COLO829 (cell line): ENCODE measurements at places on chromosomes 4 and X.

- no peak for DNase-seq
Observed at GRCh38 chr4:37748485-37748884, 62.3 kb upstream of the RELL1 start.

DNA sequence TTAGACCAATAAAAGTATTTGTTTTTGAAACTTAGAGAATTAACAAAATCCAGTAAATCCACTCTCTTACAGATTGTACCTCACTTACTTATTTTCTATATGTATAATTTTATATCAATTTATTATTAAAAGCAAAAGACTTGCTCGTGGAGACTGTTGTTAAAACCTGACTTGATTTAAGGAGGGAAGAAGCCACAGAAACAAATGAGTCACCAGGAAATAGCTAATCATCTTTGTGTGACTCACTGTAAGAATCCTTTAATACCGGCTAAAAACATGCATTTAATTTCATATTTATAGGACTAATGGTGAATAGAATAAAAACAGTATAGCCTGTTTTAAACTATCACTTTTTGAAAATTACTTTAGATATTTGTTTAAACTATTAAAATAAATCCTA is 29.9 kb upstream of the UBE2NL start:
- DNase-seq, result peak; percentile 44

GRCh38 chr4:185883591-185883990 is 71.6 kb upstream of the SORBS2 start:
- no peak for DNase-seq

DNA sequence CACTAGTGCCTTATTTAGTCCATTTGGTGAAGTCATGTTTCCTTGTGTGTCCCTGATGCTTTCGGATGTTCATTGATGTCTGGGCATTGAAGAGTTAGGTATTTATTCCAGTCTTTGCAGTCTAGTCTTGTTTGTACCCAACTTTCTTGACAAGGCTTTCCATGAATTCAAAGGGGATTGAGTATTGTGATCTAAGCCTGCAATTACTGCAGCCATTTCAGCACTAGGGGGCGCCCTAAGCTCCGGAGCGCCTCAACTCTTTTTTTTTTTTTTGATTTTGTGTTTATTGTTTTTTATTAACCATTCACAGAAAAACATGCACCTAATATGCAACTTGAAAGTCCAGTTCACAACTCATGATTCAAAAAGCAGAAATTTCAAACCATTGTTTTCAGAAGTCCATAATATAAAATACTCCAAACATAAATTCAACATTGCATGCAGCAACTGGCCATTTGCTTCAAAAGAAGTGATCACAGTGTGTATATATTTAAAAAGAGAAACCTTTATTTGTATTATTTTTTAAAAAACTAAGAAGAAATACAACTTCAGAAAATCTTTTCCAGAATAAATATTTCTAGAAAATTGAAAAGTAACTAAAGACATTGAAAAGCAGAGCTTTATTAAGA is 59.2 kb downstream of the PTPN13 start:
- peak; percentile 6 for DNase-seq

- DNase-seq, result no peak
Observed at GRCh38 chr4:66956852-66957251, 588.5 kb downstream of the CENPC start.

DNA sequence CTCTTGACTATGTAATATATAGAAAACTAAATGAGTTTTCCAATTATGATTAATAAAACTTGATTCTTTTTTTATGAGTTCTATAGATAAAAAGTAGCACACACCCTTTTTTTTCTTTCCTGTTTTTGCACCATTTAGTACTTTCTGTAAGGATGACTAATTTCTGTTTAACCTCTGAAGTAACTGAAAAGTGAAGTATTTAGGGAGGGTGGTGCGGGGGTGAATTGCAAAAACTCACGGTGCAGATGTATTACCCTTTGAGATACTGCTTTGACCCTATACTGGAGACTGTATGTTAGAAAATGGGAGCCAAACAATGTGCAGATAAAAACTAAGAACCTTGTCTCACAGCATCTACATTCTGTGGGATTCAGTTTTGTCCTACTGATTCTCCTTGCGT is 471.6 kb downstream of the DTHD1 start:
- no peak for DNase-seq

DNA sequence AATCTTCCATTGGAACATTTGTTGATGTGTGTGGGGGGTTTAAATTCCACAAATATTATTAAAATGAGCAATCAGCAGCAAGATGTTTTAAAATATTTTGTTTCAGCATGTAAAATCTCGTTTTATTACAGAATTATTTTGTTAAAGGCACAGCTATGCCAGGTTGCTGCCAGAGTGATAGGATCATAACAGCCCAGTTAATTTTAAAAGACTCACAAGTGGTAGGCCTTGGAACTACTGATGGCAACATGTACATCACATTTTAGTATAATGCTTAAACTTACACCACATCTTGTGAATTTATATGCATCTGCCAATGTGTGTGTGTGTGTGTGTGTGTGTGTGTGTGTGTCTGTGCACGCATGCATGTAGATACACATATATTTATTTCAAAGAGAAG is 97.8 kb upstream of the SPRY1 start:
- no peak for DNase-seq

GRCh38 chrX:1281521-1281920 is 12.9 kb downstream of the CSF2RA start:
- DNase-seq, result peak; percentile 39

- no peak for DNase-seq
Observed at GRCh38 chr4:142191901-142192300, 555.5 kb downstream of the IL15 start.

DNA sequence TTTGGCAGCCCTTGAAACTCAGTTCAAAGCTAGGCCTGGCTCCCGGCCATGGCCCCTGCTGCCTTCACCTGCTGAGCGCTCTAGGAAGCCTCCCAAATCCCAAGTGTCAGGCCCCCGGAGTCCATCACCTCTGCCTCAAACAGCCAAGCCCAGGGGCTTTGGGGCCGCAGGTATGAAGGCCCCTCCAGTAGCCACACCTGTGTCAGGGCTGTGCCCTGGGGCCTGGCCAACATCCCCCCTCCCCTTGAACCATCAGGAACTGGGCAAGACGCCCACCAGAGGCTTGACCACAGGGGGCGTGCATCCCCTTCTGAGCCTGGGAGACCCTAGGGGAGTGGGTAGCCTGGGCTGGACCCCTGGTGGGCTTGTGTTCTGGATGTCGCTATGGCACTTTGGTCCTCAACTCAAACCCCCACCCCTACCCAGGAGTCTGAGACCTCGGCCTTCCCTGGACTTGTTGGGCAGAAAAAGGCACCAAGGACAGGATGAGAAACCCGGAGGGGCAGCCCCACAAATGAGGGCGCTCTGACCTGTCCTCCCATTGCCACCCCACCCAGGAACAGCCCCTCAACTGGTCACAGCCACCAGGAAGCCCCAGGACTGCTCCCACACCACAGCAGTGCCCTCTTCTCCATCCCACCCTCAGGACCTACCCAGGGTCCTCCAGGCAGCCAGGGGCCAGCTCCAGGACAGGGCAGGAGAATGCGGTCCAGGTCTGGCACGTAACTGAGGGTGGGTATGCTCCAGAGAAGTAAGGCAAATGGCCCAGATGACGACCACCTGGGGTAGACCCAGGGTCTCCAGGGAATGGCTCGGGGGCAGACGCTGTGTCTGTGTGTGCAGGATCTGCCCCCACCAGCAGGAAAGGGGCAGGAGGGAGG is 4.2 kb upstream of the SLBP start:
- DNase-seq, result no peak

GRCh38 chr4:146121757-146122156 is 53.8 kb upstream of the LSM6 start:
- DNase-seq, result no peak

GRCh38 chr4:130722361-130722760 is 1626.4 kb downstream of the C4orf33 start:
- DNase-seq, result no peak

GRCh38 chr4:87938746-87939145 is 36.8 kb upstream of the SPP1 start:
- no peak for DNase-seq

DNA sequence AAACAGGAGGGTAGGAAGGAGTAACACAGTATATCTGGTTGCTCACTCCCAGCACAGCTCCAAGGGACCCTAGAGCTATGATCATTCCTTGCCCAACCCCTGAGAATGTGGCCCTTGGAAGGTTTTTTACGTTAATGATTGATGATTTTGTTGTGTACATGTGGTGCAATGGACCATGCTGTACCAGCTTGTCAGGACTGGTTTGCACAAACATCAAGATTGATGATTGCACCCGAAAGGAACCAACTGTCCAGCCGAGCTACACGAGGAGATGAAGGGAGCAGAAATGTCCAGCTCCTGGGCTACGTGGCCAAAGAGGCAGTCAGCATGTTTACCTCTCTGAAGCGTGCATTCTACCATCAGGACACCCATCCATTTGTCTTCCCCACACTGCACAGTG is 83.2 kb upstream of the USP9X start:
- no peak for DNase-seq

- DNase-seq, result no peak
Observed at GRCh38 chrX:53813670-53814440, 127.3 kb upstream of the HUWE1 start.

- no peak for DNase-seq
Observed at GRCh38 chr4:76630741-76631140, 195.7 kb downstream of the SHROOM3 start.

- DNase-seq, result no peak
Observed at GRCh38 chrX:107600366-107600765, 27.9 kb upstream of the PRPS1 start.

DNA sequence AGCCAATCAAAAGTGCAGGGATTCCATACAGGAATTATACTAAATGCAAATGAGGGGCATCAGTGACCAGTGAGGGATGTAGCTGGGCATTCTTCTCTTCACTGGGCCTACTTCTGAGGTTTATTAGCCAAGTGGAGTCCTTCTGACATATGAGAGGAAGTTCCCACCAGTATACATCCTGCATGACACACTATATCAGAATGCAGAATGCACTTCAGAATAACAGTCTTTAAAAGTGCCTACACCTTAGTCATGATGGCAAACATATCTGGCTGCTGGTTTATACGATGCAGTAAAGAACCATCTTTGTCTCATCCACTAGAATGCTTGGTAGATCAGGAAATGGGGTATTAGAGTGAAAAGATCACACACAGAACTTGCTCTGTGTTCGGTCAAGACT is 180.3 kb upstream of the PPARGC1A start:
- peak; percentile 60 for DNase-seq

DNA sequence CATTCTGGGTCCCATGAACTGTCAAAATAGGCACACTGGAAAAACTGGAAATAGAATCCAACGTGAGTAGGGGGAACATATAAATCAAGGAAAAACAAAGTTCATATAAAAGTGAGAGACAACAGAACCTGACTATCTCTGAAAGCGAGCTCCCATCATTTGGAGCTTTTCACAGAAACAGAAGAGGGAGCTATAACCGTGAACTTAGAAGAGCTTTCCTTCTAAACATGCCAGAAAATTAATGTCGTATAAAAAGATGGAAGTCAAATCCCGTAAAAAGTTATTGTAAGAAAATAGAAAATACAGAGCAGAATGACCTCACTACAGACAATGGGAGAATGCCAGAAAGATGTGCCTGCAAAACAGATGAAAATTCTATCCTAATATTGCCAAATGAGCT is 23.9 kb upstream of the HSD17B10 start:
- no peak for DNase-seq

GRCh38 chrX:46624090-46624786 is 50.7 kb downstream of the CHST7 start:
- no peak for DNase-seq

GRCh38 chr4:12146339-12146738 is 717.6 kb upstream of the HS3ST1 start:
- DNase-seq, result no peak

- no peak for DNase-seq
Observed at GRCh38 chr4:67122029-67122428, 423.3 kb downstream of the CENPC start.

DNA sequence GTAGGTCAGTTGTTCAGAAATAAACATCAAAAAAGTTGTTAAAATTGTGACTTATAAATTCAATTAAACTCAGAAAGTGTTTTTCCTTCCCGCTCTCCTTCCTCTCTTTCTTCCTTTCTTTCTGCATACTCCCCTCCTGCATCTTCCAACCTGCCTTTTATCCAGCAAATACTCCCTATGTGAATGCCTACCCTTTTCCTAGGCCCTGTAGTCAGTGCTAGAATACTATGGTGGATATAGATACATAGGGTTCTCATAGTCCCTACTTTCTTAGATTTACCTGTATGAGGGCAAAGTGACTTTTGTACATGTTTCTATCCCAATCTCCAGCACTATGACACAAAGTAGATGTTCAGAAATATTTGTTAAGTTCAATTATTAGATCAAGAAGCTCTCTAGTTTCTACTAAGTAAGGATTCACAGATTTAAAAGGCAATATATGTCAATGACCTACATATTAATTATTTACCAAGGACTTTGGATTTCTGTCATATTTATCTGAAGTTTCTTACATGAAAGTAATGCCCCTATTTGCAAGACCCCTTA is 732 bp downstream of the SULT1E1 start:
- DNase-seq, result no peak

- DNase-seq, result no peak
Observed at GRCh38 chrX:2901367-2902036, 27.6 kb downstream of the ARSD start.

DNA sequence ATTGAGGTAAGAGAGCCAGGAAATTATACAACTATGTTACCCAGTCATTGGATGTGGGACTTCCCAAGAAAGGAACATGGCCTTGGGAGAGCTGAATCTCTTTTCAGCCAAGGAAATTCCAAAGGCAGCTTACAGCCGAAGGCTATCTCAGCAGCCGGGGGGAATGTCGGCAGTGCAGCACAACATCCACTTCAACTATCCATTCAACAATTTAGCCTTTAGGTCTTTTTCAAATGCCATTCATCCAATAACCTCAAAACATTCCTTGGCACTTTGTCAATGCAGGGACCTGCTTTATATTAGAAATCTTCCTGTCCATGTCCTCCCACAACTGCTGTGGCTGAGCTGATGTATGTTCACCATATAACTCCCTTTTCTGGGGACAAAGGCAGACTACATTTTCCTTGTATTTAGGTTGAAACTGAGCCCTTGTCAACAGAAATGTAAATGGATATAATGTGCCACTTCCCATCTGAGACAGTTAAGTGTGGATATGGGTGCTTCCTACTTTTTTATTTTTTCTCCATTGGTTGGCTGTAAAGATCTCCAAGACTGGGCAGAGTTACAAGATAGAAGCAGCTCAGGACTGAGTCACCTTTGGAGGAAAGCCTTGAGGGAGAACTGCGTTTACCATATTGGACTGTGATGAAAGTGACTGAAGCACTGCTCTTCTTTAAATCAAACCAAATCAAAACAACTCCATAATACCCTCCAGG is 94.8 kb downstream of the GPRIN3 start:
- DNase-seq, result no peak

DNA sequence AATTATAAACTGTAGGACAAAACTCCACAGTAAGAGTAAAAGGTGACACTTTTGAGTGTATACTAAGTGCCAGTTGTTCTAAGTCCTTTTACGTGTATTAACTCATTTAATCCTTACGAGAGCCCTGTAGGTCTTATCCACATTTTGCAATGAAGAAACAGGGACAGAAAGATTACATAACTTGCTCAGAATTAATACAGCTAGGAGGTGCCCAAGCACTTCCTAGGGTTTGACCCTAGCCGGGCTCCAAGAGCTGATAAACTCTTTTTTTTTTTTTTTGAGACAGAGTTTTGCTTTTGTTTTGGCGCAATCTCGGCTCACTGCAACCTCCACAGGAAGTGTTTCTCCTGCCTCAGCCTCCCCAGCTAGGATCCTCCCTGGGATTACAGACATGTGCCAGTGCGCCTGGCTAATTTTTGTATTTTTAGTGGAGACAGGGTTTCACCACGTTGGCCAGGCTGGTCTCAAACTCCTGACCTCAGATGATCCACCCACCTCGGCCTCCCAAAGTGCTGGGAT is 110.4 kb downstream of the UBE2K start:
- no peak for DNase-seq

- peak; percentile 23 for DNase-seq
Observed at GRCh38 chr4:187065396-187065795, 341.7 kb upstream of the FAT1 start.
